Prostate gland (tissue), 2 donors: ENCODE measurements at places on chromosomes 1 and 21. TPM values are rescaled to one million over a fixed set of nuclear protein-coding genes. Genes with fewer than 3 reads are reported as not detected.

ELF3 gene
- 191 TPM for total RNA-seq

DNA sequence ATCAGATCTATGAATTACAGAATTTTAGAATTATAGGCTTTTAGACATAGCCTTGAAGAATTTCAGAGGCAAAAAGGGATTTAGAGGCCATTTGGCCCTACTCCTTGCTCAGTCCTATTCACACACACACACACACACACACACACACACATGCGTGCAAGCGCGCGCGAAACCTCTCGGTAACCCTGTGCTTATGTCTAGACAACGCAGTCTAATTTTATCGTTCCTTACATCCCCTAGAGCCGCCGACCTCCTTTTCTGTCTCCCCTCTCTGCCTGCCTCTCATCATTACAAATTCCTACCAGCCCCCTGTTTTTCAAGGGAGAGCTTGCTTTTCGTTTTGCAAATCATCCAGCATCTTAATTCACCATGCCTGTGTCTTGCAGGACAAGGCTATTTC, 252.1 kb downstream of the FOXD2 start:
- H3K4me1 ChIP-seq, result peaks cover 8% of the 10 kb centered on the region
- DNase-seq, result no peak
- H3K27ac ChIP-seq, result no peak overlapping the region
- no peaks in the 10 kb centered on the region for H3K36me3 ChIP-seq
- no peak overlapping the region for H3K4me3 ChIP-seq

DNA sequence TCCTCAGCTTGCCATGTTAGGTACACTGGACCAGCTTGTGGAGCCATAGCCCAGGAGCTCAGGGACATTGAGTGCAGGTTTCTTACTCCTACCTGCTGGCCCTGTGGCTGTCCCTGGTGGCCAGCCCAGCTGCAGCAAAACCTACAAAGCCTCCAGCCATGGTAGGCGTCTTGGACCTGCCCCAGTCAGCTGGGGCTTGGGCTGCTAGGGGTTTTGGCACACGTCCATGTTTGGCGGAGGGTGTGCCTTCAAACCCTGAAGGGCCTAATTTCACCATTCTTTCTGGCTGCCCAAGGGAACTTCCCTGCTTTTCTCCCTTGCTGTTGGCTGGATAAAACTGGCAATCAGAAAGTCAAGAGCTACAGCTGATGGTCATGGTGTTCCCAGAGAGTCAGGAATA, 25.4 kb downstream of the HMGCS2 start:
- no peak overlapping the region for H3K4me3 ChIP-seq
- H3K4me1 ChIP-seq, result no peaks in the 10 kb centered on the region
- DNase-seq, result no peak
- H3K27me3 ChIP-seq, result no peaks in the 10 kb centered on the region
- H3K36me3 ChIP-seq, result no peaks in the 10 kb centered on the region

DNA sequence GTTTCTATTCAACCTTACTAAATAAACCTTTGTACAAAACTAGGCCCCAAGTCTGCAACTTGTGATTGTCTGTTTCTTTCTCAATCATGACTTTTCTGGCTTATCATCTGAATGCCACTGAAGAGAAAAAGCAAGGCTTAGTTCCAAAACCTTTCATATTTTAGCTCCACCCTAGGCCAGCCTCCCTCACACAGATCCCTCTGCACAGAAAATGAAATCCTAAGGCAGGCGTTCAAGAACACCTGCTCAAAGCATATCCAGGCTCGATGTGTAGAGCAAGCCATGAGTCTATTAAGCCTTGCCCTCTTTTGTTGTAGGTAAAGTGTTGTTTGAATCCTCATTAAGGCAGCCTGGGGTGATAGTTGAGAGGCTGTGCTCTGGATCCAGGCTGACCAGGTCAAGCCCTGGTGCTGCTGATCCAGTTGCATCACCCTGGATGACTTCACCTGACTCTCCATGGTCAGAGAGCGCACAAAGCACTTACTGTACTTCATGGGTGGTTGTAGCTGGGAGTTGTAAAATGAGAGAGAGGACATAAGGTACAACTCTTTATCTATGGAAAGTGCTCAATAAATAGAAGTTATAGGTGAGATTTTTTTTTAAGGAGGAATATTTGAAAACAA, 39.0 kb downstream of the FYB2 start:
- no peak for DNase-seq
- H3K4me1 ChIP-seq, result no peaks in the 10 kb centered on the region
- H3K36me3 ChIP-seq, result no peaks in the 10 kb centered on the region
- H3K4me3 ChIP-seq, result no peak overlapping the region

DNA sequence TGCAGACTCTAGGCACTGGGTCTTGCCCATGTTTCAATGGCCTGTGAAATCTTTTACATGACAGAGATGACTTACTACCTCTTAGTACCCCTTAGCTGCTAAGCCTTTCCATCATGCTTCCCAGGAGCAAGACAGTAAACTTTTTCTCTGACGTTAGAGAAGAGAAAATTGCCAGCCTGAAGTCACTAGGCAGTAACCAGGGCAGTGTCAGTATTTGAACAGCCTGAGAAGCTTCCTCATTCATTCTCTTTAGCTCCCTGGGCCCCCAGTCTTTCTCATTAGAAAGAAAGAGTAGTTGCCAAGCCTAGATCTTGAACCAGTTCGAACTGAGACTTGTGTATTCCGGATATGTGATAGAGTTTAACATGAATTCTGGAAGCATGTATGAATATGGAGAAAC, 99.2 kb downstream of the ERG start:
- H3K27me3 ChIP-seq, result no peaks in the 10 kb centered on the region
- H3K27ac ChIP-seq, result no peak overlapping the region
- no peaks in the 10 kb centered on the region for H3K36me3 ChIP-seq
- DNase-seq, result no peak
- H3K4me1 ChIP-seq, result no peaks in the 10 kb centered on the region

DNA sequence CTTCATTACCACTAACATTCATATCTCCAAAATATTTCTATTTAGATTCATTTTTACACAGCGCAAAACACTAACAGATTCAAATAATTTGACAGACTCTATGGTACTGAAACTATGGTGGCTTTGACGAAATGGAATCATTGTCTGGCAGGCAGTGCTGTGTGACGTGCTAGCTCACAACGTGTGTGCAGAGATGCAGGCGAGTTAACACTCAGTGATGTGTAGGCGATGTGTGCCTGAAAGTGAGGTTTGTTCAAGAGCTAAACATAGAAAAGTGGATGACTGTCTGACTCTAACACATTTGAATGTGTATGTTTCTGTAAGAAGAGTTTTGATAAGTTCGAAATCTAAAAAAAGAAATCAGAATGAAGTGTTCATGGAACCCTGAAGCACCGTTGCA, 97.7 kb downstream of the RYR2 start:
- no peaks in the 10 kb centered on the region for H3K4me1 ChIP-seq
- H3K36me3 ChIP-seq, result no peaks in the 10 kb centered on the region
- H3K4me3 ChIP-seq, result no peak overlapping the region
- H3K27me3 ChIP-seq, result no peaks in the 10 kb centered on the region
- no peak for DNase-seq

DNA sequence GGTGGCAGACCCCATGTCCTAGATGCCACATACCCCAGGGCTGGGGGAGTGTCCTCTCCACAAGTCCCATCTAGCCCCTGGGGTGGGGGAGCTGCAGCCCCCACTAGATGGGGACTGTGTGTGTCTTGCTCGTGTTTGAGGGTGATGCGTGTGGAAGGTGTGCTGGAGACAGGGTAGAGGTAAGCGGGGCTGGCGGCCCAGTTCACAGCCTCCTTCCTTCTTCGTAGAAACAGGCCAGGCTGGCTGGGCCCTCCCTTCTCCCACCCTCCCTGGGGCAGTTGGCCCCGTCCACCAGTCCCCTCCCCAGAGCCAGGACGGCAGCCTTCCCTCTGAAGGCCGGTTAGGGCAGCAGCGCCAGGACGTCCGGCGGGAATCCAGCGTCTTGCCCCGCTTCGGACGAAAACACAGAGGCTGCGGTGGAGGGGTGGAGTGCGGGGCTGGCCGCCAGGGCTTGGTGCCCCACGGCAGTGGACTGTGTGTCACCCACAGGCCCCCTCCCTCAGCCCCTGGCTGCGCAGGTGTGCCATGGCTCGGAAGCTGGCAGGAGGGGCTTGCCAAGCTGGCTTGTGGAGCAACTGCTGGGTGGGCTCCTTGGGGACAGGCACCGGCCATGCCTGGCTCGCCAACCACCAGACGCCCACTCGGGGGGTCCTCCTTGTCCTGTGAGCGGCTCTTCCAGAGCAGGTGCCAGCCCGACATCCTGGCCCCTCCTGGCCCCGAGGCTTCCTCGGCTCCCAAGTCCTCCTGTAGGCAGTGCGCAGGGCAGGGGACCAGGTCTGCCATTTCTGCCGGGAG, 3.6 kb downstream of the PRDM16 start:
- H3K36me3 ChIP-seq, result no peaks in the 10 kb centered on the region
- no peak overlapping the region for H3K27ac ChIP-seq
- DNase-seq, result no peak
- H3K27me3 ChIP-seq, result peaks cover 27% of the 10 kb centered on the region
- H3K4me1 ChIP-seq, result peaks cover 12% of the 10 kb centered on the region
- no peak overlapping the region for H3K4me3 ChIP-seq

FAM131C gene
- total RNA-seq, result not detected

DNA sequence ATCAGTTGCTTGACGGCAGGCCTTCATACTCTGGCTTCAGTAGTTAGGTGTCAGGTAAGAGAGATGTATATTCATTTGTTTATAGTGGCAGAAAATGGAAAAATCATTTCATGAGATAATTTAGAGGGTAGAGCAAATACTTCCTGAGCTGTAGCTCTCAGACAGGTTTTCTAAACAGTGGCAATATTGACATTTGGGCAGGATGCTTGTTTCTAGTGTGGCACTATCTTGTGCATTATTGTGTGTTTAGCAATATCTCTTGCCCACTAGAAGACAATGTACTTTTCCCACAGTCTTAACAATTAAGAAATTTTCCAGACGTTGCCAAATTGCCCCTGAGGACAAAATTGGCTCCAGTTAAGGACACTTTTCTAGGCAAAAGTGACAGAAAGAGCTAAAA, 1143.1 kb downstream of the PLA2G4A start:
- H3K4me3 ChIP-seq, result no peak overlapping the region
- H3K36me3 ChIP-seq, result no peaks in the 10 kb centered on the region
- no peaks in the 10 kb centered on the region for H3K4me1 ChIP-seq
- H3K27me3 ChIP-seq, result no peaks in the 10 kb centered on the region
- no peak overlapping the region for H3K27ac ChIP-seq

AMY1B gene
- total RNA-seq, result not detected

GRCh38 chr1:16440131-16440469, 424 bp upstream of the NECAP2 start:
- peak overlapping the region; percentile 60 for H3K4me3 ChIP-seq
- peak overlapping the region; percentile 82 for H3K27ac ChIP-seq
- H3K36me3 ChIP-seq, result no peaks in the 10 kb centered on the region

GRCh38 chr1:24609949-24610517, 33.1 kb upstream of the SRRM1 start:
- H3K4me1 ChIP-seq, result no peaks in the 10 kb centered on the region
- H3K4me3 ChIP-seq, result no peak overlapping the region
- H3K27ac ChIP-seq, result no peak overlapping the region
- no peaks in the 10 kb centered on the region for H3K27me3 ChIP-seq
- DNase-seq, result no peak
